Kidney epithelial cell (primary cell): ENCODE measurements at places on chromosomes 1 and 21. TPM values are rescaled to one million over a fixed set of nuclear protein-coding genes. Genes with fewer than 3 reads are reported as not detected.

- no peak for DNase-seq
These were observed 53.5 kb upstream of the C8B start for GRCh38 chr1:57019236-57019839.

DNA sequence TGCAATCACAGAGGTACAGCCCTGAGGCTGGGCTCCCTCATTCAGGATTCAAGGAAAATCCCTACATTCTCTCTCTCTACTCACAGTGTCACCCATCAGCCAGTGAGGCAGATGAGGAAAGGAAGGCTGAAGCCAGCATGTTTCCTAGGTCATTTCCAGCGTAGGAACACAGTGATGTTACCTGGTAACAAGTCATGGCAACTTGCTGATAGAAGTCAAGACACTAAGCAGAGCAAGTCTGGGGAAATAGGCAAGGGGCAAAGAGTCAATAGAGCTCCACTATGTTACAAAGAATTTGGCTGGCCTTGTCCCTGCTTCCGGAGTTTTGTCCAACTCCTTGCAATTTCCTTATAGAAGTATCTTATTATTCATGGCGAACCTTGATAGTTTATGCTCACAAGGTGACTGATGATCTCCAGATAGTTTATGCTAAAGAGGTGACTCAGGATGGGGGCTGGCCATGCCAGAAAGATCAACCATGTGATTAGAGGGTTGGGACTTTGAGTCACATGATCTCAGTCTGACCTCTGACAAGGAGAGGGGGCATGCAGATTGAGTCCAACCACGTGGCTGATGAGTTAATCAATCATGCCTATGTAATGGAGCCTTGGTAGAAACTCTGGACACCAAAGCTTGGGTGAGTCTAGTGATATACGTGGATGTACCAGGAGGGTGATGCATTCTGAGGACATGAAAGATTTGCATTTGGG is 51.1 kb downstream of the SUSD4 start:
- no peak for DNase-seq

DNA sequence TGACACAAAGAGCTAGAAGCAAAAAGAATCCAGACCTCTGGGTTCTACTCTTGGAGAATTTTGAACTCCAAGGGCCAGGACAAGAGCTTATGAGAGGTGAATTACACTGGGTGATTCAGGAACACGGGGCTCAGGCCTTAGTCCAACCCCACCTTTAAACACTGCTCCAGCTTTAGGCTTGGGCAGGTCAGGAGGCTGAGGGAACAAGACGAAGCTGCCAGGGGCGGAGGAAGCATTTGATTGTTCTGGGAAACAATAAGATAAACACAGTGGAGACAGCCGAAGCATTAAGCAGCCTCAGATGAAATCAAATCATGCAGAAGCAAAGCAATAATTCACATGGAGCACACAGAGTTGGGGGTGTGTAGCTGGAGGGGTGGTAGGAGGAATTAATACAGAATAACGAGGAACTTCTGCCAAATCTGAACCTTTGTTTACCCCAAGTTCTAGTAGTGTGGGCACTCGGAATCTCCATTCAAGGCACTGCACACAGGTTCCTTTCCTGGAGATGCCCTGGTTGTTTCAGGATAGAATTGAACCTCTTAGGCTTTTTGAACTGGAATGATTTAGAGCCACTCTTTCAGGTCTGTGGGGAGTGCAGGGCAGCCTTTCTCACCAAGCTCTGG is 93.2 kb downstream of the PLXNA2 start:
- DNase-seq = no peak

DNA sequence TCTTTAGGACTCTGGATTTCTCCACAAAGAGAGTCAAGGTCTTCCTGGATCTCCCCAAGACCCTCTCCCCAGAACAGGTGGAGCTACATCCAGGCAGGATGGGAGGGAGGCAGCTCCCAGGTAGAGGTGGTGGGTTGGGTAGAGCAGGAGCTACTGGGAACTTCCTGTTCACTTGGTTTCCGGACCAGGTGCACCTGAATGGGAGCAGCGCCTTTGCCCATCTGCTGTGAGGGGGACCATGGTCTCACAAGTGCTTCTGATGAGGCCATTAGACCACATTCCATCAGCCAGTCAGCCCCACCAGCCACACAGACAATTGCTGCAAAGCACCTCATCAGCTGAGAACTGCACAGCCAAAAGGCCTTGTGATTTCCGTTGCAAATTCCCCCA is 188.8 kb downstream of the MATN1 start:
- no peak for DNase-seq

DNA sequence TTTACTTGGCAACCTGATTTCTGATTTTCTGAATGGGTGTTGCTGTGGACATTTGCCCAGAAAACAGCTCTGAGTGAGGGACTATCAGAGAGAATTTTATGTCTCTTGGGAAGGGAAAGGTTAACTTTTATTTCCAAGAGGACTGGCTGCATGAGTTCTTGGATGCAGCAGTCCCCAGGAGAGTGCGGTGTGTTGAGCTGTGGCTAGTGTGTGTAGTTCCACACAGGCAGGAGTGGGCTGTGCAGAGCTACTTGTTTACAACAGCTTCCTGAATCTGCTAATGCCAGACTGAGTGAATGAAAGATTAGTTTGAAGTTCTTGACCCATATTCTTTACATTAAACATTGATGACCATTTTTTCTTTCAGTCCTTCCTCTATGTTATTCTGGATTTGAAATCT is 41.0 kb upstream of the APOBEC4 start:
- no peak for DNase-seq

DNA sequence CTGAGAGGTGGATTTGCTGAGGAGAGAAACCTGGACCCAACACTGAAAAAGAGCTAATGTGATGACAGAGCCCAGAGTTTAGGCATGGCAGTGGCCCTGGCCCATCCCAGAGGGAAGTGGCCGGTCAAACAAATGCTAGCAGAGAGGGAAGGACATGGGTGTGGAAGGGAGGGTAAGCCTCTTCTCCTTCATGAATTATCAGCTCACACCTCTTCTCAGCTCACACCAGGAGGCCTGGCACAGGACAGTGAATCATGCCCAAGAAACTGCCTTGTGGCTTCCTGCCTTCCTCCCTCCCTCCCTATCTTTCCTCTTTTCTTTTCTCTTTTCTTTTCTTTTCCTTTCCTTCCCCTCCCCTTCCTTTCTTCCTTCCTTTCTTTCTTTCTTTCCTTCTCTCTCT is 1.3 kb upstream of the SPRR3 start:
- no peak for DNase-seq

The CHODL gene
- total RNA-seq = 1.2 and 1.3 TPM in 2 replicates

The JAM2 gene
- total RNA-seq = 2.0 and 3.6 TPM in 2 replicates

The SYPL2 gene
- 0.14 and 1.2 TPM in 2 replicates for total RNA-seq
